ENCODE measurements at places on chromosomes 7 and 10.

- DNase-seq = no peak
These were observed 62.6 kb downstream of the CCNY start for GRCh38 chr10:35398908-35399307.

- DNase-seq = no peak
These were observed 96.5 kb upstream of the CREB5 start for GRCh38 chr7:28315565-28316410.

DNA sequence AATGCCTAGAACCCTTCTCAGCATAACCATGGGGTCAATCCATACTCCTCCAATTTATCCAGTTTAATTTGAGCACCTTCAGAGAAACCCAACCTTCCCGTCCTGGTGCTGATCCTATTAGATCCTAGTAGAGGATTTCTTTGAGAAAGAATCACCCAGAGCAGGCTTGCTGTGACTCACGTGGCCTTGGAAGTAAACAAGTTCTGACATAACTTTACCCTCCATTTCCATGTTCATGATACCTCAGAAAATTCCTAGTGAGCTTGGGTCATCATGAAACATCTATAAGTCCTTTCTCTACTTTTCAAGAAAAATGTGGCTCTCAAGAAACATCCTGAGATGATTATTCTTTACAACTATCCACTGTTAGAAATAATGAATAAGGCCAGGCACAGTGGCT, 71.7 kb downstream of the PRLHR start:
- no peak for DNase-seq

- peak; percentile 86 for DNase-seq
These were observed 425 bp downstream of the CASD1 start for GRCh38 chr7:94509887-94510581.

DNA sequence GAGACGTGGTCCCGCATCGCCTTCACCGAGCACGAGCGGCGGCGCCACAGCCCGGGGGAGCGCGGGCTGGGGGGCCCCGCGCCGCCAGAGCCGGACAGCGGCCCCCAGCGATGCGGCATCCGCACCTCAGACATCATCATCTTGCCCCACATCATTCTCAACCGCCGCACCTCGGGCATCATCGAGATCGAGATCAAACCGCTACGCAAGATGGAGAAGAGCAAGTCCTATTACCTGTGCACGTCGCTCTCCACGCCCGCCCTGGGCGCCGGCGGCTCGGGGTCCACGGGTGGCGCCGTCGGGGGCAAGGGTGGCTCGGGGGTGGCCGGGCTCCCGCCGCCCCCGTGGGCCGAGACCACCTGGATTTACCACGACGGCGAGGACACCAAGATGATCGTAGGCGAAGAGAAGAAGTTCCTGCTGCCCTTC, 737 bp downstream of the CNNM2 start:
- no peak for DNase-seq

- DNase-seq = no peak
These were observed 139.7 kb downstream of the ADK start for GRCh38 chr10:74290708-74291107.

GRCh38 chr10:15852111-15852557, 8.2 kb downstream of the MINDY3 start:
- DNase-seq = no peak

GRCh38 chr10:132839061-132839460, 53.1 kb upstream of the NKX6-2 start:
- DNase-seq = no peak

DNA sequence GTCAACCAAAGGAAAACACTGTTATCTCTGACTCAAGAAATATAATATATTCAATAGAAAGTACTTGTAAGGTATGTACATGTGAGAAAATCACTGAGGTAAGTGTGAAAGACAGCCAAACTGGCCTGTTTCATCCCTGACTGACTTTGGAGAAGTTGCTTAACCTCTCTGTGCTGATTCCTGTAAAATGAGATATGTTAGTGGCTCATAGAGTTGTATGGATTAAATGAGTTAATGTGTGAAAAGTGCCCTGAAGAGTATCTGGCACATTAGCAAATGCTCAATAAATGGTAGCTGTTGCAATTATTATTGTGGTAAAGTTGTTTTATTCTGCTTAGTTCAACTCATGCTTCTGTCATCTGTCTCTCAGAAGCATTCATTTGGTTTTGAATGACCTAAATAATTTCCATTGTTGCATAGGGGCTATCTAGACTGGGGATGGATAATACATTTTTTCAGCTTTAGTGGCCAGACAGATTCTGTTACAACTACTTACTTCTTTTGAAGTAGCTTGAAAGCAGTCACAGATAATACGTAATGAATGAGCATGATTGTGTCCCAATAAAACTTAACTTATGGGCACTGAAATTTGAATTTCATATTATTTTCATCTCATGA, 84.3 kb downstream of the SKAP2 start:
- DNase-seq = no peak

DNA sequence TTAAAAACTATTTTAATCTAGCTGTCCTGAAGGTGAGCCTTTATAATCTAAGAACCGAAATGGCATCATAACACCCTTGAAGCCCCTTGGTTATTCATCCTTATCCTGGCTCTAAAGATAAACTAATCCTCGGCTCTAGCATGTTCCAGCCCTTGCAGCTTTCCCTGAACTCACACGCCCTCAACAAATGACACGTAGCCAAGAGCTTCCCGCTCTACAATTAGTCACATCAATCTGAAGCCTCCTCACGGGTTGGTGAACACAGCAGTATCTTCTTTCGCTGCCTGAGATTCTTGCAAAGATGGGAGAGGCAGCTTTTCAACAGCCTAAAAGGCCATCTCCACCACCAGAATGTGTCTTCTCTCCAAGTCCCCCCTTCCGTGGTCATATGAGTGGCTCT, 4.1 kb downstream of the FRMD4A start:
- no peak for DNase-seq

DNA sequence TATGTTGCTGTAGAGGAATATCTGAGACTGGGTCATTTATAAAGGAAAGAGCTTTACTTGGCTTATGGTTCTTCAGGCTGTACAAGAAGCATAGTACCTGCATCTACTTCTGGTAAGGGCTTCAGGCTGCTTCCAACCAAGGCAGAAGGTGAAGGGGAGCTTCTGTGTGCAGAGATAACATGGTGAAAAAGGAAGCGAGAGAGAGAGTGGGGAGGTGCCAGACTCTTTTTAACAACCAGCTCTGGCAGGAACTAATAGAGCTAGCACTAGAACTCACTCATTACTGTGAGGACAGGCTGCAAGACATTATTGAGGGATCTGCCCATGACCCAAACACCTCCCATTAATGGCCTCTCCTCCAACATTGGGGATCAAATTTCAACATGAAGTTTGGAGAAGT, 94.5 kb downstream of the KIF20B start:
- no peak for DNase-seq

DNA sequence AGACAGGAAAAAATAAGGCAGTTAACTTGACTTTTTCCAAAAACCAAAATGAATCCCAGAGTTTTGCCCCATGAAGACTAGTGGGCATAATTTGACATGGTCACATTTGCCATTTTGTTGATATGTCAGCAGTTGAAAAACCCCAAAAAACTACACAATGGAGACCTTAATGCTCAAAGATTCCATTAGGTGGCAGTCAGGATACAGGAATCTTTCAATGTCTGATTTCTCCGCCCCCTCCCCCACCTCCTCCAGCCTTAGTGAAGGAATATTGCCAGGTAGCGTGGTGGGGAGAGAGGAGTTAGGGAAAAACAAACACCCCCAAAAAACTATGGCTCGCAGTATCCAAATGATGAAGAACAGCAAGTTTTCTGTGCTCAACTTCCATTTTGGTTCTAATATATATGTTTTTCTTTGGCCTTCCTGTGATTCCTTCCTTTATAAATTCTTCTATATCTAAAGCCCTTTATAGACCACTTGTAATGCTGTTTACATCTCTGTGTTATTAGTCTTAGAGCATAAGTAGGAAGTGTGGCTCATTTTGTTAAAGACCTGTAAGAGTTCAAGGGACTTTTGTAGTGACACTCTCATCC, 6.7 kb upstream of the SMNDC1 start:
- peak; percentile 45 for DNase-seq

- DNase-seq = no peak
These were observed 272.3 kb upstream of the SEMA3C start for GRCh38 chr7:81190997-81191768.

DNA sequence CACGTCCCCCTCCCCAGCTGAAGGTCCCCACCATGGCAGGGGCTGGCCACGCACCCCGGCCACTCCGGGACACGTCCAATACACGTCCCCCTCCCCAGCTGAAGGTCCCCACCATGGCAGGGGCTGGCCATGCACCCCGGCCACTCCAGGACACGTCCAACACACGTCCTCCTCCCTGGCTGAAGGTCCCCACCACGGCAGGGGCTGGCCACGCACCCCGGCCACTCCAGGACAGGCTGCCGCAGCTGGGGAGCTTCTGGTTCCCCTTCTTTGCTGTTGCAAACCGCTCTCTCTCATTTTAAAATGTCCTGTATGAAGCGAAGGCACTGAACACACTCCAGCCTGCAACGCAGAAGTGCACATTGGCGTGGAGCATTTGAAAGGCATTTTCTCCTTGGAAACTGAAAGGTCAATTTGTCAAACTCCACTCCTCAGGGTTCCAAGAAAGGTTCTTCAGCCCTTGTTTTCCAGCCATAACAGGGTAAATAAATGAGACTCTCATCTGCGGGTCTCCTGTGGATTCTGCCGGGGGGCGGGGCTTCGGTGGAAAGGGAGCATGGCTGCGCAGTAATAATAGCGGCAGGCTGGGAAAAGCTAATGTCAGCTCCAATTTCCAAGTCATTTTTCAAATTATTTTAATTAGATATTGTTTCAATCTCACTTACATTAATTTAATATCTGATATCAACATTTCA, 580.3 kb downstream of the DNAJB6 start:
- DNase-seq = no peak

DNA sequence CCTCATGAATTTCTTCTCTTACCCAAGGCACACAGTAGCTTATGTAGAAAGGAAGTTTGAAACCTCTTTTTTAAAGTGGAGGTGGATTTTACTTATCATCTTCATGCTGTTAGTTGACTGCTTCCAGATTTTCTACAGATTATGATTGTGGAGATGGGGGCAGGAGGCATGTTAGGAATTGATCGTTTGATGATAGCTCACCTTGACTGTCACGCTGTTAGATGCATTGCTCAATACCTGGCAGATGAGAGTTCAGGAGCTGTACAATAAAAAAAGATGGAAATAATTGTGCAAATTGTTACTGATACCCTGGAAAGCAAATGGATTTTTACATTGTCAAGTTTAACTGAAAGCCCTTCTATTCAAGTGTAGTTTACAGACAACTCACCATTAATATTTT, 340.3 kb downstream of the PLXDC2 start:
- DNase-seq = no peak

- no peak for DNase-seq
These were observed 127.8 kb downstream of the PTPN20 start for GRCh38 chr10:47038881-47039561.

- no peak for DNase-seq
These were observed 34.0 kb upstream of the DGKB start for GRCh38 chr7:14936554-14936953.

GRCh38 chr10:3789621-3790020, 4.6 kb upstream of the KLF6 start:
- no peak for DNase-seq

- DNase-seq = peak; percentile 22
These were observed 81.1 kb upstream of the STEAP1B start for GRCh38 chr7:22581099-22581498.

GRCh38 chr10:78980354-78980753, 88.4 kb upstream of the ZMIZ1 start:
- no peak for DNase-seq

DNA sequence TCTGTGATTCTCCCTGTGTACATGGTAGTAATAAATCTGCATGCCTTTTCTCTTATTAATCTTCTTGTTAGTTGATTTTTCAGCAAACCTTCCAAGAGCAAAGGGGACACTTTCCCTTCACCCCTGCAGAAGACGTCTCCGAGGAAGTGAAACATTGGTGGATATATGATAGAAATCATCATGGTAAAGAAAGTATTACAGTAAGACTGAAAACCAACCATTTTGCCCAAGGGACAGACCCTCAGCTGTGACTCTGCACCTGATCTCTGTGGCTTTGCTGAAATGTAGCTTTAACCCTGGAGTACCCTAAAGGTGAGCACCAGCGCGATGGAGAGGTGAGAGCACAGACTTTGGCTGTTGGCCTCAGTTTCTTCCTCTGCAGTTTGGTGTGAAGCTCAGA, 32.8 kb upstream of the MYO3A start:
- no peak for DNase-seq

GRCh38 chr10:13340626-13341376, 7.3 kb downstream of the SEPHS1 start:
- peak; percentile 37 for DNase-seq

GRCh38 chr7:33661430-33662160, 243.7 kb upstream of the BMPER start:
- DNase-seq = no peak

GRCh38 chr7:89738549-89738948, 415.7 kb upstream of the STEAP1 start:
- DNase-seq = no peak

GRCh38 chr7:55965805-55966421, 1.5 kb downstream of the NIPSNAP2 start:
- no peak for DNase-seq

GRCh38 chr10:13730306-13730652, 143.5 kb downstream of the PRPF18 start:
- DNase-seq = no peak

GRCh38 chr7:115273139-115273772, 351.4 kb downstream of the MDFIC start:
- no peak for DNase-seq

- no peak for DNase-seq
These were observed 116.8 kb downstream of the DNAJB9 start for GRCh38 chr7:108686494-108686893.

GRCh38 chr10:95906677-95907455, 909 bp upstream of the CC2D2B start:
- DNase-seq = peak; percentile 4

GRCh38 chr7:107951172-107951787, 51.7 kb downstream of the LAMB1 start:
- no peak for DNase-seq

DNA sequence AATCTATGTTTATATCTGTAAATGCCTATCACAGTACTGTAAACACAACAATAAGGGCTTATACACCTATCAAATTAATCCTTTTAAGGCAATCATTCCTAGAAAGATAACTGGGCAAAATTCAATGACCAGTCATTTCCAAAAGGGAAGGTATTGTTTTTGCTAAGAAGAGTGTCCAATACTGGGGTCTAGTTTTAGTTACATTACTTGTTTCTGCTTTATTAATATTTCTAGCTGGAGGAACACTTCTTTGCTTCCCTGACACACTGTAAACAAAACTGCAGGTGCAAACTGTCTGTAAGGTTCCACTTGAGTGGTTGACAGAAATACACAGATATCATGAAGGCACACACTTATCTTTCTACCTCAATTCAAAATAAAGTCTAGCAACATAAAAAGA, 84.2 kb upstream of the FAM133B start:
- no peak for DNase-seq

DNA sequence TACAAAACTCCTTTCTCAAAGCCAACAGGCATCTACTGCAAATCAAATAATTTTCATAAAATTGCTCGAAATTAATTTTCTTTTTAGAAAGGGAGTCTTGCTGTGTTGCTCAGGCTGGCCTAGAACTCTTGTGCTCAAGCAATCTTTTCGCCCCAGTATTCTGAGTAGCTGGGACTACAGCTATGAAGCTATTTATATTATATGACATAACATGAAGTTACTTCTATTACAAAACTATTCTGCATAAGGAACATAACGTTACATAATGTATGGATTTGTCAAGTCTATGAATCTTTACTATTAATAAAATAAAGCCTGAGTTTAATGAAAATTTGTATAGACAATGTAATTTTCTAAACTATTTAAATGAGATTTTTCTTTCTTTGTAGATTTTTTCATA, 415.0 kb downstream of the PARD3 start:
- DNase-seq = no peak

GRCh38 chr10:1229116-1229515, 172.9 kb downstream of the WDR37 start:
- no peak for DNase-seq
